Right ventricle myocardium inferior (tissue), 1 donor: ENCODE measurements at places on chromosomes 12 and 14.

GRCh38 chr14:58598028-58598803 lies 39.5 kb upstream of the DACT1 start:
- no peak for DNase-seq

DNA sequence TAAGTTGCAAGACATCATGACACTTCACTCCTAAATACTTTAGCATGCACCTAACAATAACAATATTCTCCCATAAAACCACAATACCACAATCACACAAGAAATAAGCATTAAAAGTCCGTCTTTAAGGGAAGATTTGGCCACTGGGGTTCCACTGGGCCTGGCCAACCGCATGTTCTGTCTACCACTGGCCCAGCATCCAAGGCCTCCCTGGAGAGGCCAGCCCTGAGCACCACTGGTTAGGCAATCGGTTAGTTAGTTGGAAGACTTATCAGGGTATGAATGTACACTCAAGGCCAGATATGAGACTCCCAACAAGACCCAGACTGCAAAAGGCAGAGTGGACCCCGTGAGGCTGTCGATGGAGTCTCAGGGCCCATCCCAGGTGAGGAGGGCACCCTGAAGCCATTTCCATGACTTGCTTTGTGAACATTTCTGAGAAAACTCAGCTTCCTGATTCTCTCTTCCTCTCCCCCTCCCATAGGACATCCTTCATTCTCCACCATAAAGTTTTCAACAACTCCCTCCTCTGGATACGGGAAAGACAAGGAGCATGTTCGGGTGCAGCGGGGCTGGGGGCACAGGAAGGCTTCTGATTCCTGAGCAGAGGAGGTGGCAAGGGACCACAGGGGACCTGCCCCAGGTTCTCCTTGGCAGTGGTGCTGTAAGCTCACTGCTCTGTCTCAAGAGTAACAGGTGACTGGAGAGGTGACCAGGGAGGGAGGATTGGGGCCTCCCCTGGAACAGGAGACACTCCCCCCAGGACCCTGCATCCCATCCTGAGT lies 5.9 kb downstream of the PXN start:
- peak; percentile 77 for DNase-seq

DNA sequence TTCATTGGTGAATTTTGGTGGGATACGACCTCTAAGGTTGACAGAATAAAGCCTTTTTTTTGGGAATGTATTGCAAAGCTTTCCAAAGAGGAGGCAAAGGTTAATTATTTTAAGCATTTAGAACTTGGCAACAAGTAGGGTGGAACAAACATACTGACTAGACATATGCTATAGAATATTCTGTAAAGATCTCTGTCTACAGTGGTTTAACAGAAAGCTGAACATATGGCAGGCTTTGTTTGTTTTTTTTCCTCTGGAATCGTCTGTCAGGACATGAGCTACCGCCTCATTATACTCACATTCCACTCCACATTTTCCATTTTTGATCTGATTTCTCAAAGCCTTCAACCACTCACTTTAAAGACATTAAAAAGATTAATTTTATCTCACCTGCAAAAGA lies 153.4 kb upstream of the PELI2 start:
- no peak for DNase-seq

DNA sequence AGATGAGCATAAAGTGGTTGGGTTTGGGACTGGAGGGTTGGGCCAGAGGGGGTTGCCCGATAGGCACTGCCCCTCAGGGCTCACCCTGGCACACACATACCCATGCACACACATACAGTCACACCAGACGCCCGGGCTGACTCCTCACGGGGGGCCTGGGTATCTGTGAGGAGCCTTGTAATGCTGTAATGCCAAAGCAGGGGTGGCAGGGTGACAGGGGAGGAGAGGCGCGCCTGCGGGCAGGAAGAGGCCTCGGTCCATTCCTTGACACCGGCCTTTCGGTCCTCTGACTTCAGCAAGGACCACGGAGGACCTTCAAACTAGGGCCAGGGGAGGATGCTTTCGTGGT lies 375 bp downstream of the FAIM2 start:
- DNase-seq, result no peak

- DNase-seq, result no peak
Observed at GRCh38 chr14:95520346-95520745, 3.9 kb upstream of the SYNE3 start.

DNA sequence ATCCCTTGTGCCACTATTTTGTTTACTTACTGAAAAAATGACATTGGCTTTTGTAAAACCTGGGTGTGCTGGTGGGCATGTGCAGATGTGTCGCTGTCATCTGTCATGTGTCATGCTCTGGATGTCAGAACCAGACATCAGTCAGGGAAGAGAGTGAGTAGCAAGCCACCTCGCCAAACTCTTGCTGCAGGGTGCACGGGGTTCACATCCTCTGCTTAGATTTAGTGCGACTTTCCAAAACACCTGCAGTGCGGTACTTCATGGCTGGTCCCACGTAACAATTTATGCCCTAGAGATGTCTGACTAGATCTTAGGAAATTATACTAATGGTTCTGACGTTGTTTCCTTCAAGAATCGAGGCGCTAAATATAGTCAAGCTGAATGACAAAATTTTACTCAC lies 106.7 kb downstream of the CRADD start:
- DNase-seq, result no peak

DNA sequence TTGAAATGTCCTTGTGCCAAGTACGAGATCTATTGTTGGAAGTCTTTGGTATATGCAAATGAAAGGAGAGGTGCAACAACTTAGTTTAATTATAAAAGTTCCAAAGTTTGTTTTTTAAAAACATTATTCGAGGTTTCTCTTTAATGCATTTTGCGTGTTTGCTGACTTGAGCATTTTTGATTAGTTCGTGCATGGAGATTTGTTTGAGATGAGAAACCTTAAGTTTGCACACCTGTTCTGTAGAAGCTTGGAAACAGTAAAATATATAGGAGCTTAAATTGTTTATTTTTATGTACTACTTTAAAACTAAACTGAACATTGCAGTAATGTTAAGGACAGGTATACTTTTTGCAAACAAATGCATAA lies 2.3 kb downstream of the HSPA2 start:
- DNase-seq, result no peak

DNA sequence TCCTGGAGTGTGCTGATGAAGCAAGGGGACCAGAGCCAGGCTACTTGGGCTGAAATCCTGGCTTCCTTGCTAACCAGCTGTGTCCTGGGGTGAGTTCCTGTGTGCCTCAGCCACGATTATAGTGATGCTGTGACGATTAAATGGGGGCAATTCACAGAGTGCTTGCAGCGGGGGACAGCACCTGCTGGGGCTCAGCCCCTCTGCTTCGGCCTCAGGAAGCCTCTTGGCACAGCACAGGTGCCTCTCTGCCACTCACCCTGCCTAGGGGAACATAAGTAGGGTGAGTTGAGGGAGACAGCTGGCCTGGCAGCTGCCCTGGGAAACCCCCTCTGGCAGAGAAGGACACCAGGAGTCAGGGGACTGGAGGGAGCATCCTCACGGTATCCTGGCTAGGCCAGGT lies 9.4 kb downstream of the KRT80 start:
- no peak for DNase-seq
